ENCODE measurements at places on chromosomes 12 and 14.

DNA sequence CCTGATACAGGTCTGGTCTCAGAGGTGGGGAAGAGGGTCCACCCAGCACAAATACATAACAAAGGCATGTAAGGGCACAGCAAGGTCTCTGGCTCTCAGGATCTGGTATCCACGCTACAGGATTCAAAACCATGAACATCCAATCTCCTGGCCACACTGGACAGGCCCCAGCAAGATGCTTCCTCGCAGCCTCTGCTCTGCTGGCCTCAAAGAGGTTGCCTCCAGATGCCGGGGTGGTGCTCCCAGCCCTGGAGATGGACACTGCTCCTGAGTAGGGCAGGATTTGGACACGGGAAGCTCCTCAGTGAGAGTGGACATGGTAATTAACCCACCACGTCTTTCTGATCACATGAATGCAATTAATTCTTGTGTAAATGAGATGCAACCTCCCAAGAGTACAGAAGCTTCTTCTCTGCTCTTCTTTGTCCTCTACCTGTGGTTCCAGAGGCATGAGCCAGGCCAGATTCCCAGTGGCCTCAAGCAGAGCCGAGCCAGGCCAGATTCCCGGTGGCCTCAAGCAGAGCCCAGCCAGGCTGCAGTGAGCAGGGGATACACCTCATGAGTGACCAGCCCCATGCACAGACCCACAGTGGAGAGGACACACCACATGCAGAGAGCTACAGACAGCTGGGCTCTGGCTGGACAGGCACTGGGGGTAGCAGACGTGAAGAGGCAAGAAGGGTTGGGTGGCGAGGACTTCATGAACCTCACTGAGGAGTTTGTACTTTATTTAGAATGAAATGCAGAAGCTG is 186.4 kb downstream of the PIWIL1 start:
- DNase-seq, result no peak

- DNase-seq, result no peak
Measured at GRCh38 chr14:69606258-69607184, 4.9 kb upstream of the SUSD6 start.

DNA sequence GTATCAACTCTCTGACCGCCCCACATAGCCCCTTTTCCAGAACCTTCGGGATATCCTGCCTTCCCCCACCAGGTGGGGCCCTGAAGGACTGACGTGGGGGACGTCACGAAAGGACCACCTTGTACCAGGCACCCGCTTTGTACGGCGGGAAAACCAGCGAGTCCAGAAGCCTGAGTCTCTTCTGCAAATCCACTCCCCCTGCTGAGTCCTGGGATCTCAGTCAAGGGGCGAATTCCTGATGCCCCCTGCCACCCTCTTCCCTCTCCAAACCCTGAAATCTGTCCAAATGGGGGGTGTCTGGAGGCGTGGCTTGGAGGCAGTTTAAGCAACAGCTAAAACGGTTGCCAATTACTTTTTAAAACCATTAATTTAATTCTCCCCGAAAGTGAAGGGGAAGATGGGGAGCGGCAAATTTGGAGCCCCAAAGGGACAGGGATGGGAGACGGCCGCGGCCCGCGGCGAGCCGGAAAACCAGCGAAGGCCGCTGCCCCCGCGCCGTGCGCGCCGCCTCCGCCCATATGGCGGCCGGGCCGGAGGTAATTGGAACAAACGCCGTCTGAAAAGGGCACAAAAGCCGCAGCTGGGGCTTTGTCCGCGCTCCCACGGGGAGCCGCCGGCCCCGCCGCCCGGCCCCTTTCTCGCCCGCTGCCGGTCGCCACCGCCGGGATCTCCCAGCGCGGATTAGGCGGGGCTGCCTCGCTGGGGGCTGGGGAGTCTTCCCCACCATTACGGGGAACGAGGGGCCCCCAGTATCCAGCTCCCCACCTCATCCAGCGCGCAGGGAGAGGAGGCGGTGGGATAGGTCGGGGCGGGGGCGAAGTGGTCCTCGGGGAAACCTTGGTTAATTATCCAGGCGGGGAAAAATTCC is 6.6 kb downstream of the LHX5 start:
- DNase-seq, result no peak

DNA sequence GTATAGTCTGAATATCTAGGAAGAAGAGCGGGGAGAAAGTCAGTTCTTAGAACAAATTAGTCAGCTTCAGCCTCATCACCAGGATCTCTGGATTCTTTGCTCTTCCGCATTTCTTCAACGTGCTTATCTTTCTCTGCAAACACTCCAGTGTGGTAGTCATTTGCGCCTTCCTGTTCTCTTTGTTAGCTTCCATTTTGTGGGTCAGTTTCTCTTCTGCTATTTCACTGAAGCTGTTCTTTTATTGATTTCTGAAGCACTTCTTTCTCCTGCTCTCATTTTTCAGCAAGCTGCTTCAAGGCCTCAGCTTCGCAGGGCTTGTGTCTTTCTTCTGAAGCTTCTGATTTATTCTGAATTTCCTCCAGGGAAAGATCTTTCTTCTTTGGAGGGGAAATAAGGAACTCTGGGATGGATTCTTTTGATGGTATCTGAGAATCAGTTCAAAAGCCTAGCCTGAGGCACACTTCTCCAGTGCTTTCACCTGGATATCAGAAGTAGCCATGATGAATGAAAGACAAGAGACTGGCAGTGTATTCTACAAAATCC is 13.5 kb downstream of the AMN1 start:
- DNase-seq, result no peak

DNA sequence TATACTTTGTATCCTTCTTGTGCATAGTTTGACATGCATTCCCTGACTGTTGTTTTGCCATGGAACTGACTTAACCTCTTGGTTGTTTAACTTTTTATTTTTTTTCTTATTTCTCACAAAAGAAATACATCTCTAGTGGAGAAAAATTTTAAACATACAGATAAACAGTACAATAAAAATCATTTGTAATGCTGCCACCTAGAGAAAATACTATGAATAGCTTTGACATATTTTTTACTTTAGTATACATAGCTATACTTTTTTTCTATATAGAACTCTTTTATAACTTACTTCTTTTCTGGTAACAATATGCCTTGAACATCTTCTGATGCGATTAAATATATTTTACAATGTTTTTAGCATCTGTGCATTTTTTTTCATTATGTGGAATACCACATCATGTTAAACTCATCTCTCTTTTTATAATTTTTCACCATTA is 184.5 kb downstream of the AKAP6 start:
- no peak for DNase-seq

DNA sequence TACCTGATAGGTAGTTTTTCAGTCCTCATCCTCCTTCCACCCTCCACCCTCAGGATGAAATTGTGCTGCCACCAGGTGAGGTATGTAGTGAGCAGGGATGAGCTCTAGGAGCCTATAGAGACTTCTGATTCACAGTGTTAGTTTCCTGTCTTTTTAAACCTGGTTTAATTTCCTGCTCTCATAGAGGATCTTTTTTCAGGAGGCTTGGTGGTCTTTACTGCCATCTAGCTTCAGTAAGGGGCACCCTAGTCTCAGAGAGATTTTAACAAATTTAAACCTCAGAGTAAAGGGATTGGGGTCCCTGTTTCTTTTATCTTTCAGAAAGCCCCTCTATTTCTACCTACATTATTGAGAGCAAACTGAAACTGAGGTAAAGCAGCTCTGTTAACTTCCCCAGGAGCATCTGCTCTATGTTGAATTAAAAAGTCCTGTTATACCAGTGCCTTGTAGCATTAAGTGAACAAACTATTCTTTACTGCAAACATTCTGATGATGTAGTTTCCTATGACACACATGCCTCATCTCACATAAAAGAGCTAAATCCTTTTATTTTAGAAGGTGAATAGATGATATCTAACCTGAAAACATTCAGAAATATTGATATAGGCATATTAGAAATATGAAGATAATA is 172.2 kb upstream of the DDHD1 start:
- no peak for DNase-seq

DNA sequence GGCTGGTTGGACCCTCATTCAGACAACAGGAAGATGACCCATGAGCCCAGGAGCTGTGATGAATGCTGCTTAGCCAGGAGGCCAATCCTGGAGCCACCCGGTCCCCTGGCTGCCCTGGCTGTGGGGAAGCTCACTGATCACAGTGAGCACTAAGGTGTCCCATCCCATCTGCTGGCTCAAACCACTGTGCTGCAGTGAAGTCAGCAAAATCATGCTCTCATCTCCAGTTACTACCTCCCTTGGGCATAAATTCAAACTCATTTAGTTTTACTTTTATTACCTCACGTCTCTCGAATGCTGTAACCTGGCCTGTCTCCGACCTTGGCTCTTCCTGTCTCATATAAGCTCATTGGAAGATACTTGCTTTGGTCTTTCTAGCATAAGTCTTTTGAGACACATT is 112.4 kb downstream of the APAF1 start:
- no peak for DNase-seq

- DNase-seq, result no peak
Measured at GRCh38 chr14:29039171-29039570, 272.6 kb downstream of the FOXG1 start.

Measured in stimulated activated CD4-positive, alpha-beta T cell treated with anti-CD3 and anti-CD28 coated beads, TNF-alpha, amount 100 ng/mL, for 1 hour (primary cell).